ENCODE measurements at places on chromosomes 5 and 9. TPM values are rescaled to one million over a fixed set of nuclear protein-coding genes. Genes with fewer than 3 reads are reported as not detected.

The AOPEP gene
- total RNA-seq: 108 TPM

The PTGES gene
- total RNA-seq: 2.3 TPM

The LCN9 gene
- total RNA-seq: 0.80 TPM

The AJM1 gene
- total RNA-seq: 34.9 TPM

The MED22 gene
- 30.0 TPM for total RNA-seq

The CKMT2 gene
- 11.9 TPM for total RNA-seq

The SPATA31A3 gene
- total RNA-seq: not detected

The PCDHGA9 gene
- 18.2 TPM for total RNA-seq

The CDC14B gene
- total RNA-seq: 71.8 TPM

The CAMLG gene
- total RNA-seq: 39.1 TPM

The ACOT12 gene
- 0.44 TPM for total RNA-seq

The ITGA2 gene
- total RNA-seq: 5.9 TPM

The FAM221B gene
- not detected for total RNA-seq

The SLC36A3 gene
- not detected for total RNA-seq

The PCDHB14 gene
- 13.7 TPM for total RNA-seq

The IFNA2 gene
- 0.68 TPM for total RNA-seq

The NPDC1 gene
- total RNA-seq: 237 TPM

The STC2 gene
- total RNA-seq: 3.5 TPM

The NMUR2 gene
- total RNA-seq: 2.5 TPM

The DNAH5 gene
- total RNA-seq: 3.2 TPM

The TMC1 gene
- 0.68 TPM for total RNA-seq

The FREM1 gene
- total RNA-seq: 2.0 TPM

The HTR1A gene
- total RNA-seq: 11.1 TPM

The PCDHGB6 gene
- total RNA-seq: 8.3 TPM

The FGD3 gene
- total RNA-seq: 1.8 TPM

The OLFM1 gene
- 462 TPM for total RNA-seq

The C7 gene
- 13.3 TPM for total RNA-seq

The CCNO gene
- total RNA-seq: 7.3 TPM

The RNF183 gene
- total RNA-seq: not detected

The RELL2 gene
- total RNA-seq: 26.5 TPM

The ENDOG gene
- 40.0 TPM for total RNA-seq

The PCDHGA10 gene
- total RNA-seq: 12.6 TPM

The BNC2 gene
- 5.5 TPM for total RNA-seq

The MELK gene
- not detected for total RNA-seq

The ABLIM3 gene
- 39.9 TPM for total RNA-seq

The TRIM7 gene
- total RNA-seq: 2.4 TPM

The RNF14 gene
- total RNA-seq: 97.8 TPM

The BARHL1 gene
- total RNA-seq: not detected

The SLC25A2 gene
- total RNA-seq: not detected

The IL5 gene
- not detected for total RNA-seq

The SLC46A2 gene
- 0.71 TPM for total RNA-seq

The TOR1A gene
- 35.6 TPM for total RNA-seq

The SLC25A51 gene
- 33.3 TPM for total RNA-seq

The FAXDC2 gene
- 93.7 TPM for total RNA-seq

The LARP1 gene
- total RNA-seq: 261 TPM

The SPATA31D4 gene
- total RNA-seq: not detected

The TCF7 gene
- total RNA-seq: 2.7 TPM

The PPIP5K2 gene
- total RNA-seq: 81.7 TPM

The NR4A3 gene
- 1.8 TPM for total RNA-seq

The ARL14EPL gene
- not detected for total RNA-seq

The TMEFF1 gene
- total RNA-seq: 30.3 TPM

The PRR7 gene
- total RNA-seq: 15.9 TPM

The LECT2 gene
- total RNA-seq: not detected

The ZNF608 gene
- total RNA-seq: 33.7 TPM

The HAVCR1 gene
- 0.29 TPM for total RNA-seq
